Transverse colon (tissue), 4 donors: ENCODE measurements at places on chromosomes 3 and 15. TPM values are rescaled to one million over a fixed set of nuclear protein-coding genes. Genes with fewer than 3 reads are reported as not detected.

B4GALT4 gene
- total RNA-seq, result 27.7 TPM

DNA sequence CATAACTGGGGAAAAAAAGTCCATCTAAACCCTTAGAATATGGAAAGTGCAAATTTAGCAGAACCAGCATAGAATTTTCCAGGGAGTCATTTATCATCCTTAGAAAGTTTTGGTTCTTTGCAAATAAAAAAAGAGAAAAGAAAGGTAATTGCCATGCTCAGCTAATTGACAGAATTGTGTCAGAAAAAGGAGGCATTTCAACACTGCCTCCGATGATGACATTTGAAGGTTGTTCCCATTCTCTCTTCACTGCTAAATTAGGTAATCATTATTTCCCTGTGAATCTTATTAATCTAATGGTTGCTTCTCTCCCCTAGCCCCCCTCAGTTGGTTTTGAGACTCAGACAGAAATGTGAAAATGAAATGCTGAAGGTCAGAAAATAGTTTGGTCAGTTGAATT lies 139.2 kb downstream of the PDCD6IP start:
- no peaks in the 10 kb centered on the region for H3K27me3 ChIP-seq
- DNase-seq, result no peak
- no peaks in the 10 kb centered on the region for H3K4me1 ChIP-seq
- H3K4me3 ChIP-seq, result no peak overlapping the region

CPNE9 gene
- not detected for total RNA-seq

GOLGA8J gene
- not detected for total RNA-seq

GRCh38 chr15:52295421-52296001 lies at the start of gene MYO5C:
Gene MYO5C, minus strand, starts transcription at chr15:52295804. Its CDS starts 168 bp downstream, at chr15:52295636.
- peak within 1 kb of the TSS; percentile 65 for H3K4me3 ChIP-seq
- no peaks in the 10 kb centered on the region for H3K36me3 ChIP-seq
- H3K4me1 ChIP-seq, result peaks cover 17% of the 10 kb centered on the region
- peak; percentile 91 for DNase-seq
- H3K27me3 ChIP-seq, result peaks cover 27% of the 10 kb centered on the region

GRCh38 chr15:46344115-46344724 lies 709.4 kb downstream of the SQOR start:
- H3K27ac ChIP-seq, result no peak overlapping the region
- no peak for DNase-seq
- no peaks in the 10 kb centered on the region for H3K27me3 ChIP-seq

CLEC3B gene
- 6.0 TPM for total RNA-seq

GRM2 gene
- not detected for total RNA-seq

- no peaks in the 10 kb centered on the region for H3K27me3 ChIP-seq
- no peak overlapping the region for H3K27ac ChIP-seq
- H3K36me3 ChIP-seq, result no peaks in the 10 kb centered on the region
- H3K4me1 ChIP-seq, result peaks cover 9% of the 10 kb centered on the region
- H3K4me3 ChIP-seq, result no peak overlapping the region
- DNase-seq, result no peak
These were observed 35.4 kb upstream of the TCF12 start for GRCh38 chr15:56883088-56883487.

GRCh38 chr15:74373731-74374647 lies 6.5 kb upstream of the CYP11A1 start:
- peaks cover 14% of the 10 kb centered on the region for H3K4me1 ChIP-seq
- peak overlapping the region; percentile 42 for H3K4me3 ChIP-seq
- H3K36me3 ChIP-seq, result no peaks in the 10 kb centered on the region
- H3K27ac ChIP-seq, result peak overlapping the region; percentile 53

GRCh38 chr3:55526332-55527030 lies 39.4 kb upstream of the WNT5A start:
- no peaks in the 10 kb centered on the region for H3K36me3 ChIP-seq
- no peak for DNase-seq
- peaks cover 6% of the 10 kb centered on the region for H3K4me1 ChIP-seq
- H3K27ac ChIP-seq, result no peak overlapping the region
- H3K27me3 ChIP-seq, result no peaks in the 10 kb centered on the region

DNA sequence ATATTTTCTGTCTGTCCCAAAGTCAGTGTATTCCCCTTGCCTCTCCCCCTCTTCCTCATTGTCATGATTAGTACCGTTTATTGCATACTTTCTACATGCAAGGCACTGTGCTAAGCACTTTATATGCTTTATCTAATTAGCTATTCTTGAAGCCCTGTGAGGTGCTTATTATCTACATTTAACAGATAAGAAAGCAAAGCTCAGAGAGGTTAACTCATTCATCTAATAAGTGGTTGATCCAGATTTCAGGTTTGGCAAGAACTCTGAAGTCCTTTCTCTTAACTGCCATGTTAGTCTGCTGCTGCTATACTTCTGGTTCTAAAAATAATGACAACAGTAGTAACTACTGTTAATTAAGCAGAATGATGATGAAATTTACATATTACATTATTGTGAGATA lies 13.5 kb downstream of the IQGAP1 start:
- peaks cover 96% of the 10 kb centered on the region for H3K4me1 ChIP-seq
- H3K4me3 ChIP-seq, result peak overlapping the region; percentile 15
- H3K27me3 ChIP-seq, result no peaks in the 10 kb centered on the region
- H3K36me3 ChIP-seq, result no peaks in the 10 kb centered on the region

DNA sequence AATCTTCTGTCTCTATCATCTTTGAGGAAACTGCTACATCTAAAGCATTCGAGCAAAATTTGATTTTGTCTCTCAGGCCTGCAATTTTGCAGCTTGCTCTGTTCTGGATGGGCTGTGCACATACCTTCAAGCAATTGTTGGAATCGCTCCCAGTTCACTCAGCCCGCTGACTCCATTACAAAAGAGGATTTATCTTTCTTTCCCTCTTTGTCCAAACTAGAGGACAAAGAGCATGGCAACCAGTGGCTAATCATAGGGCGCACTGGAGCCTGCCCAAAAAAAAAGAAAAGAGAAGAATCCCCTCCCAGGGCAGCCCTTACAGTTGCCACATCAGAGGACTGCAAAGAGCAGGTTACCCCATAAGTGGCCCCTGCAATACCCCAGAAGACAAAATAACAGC lies 49.0 kb upstream of the DUT start:
- no peaks in the 10 kb centered on the region for H3K4me1 ChIP-seq
- H3K27me3 ChIP-seq, result no peaks in the 10 kb centered on the region
- DNase-seq, result no peak

DNA sequence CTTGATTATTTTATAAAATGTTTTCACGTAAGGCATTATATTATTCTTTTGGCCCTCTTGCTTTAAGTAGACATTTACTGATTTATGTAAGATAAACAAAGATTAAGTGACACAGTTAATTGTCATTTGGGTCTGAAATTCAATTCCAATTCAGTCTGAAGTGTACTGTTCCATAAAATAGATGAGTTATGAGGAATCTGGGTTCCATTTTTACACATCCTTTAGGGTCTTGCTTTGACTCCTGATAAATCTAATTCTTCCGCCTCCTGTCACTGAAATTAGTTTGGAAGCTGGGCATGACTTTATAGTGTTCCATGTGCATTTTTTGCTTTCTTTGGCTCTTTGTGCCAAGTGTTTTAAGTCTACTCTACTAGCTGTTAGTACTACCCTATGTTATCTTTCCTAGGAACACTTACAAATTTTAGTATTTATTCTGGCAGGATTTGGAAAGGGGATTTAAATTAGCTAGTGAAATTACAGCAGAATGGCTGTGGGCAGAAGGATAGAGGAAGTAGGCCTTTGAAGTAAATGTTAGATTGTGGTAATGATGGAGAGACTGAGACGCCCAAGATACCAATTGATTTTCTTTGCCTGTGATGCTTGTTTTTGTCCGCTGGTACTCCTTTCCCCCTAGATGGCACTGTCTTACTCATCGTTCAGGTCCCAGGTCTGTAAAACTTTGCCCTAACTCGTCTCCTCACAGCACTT lies 14.3 kb downstream of the ARL8B start:
- H3K4me1 ChIP-seq, result peaks cover 21% of the 10 kb centered on the region
- no peak for DNase-seq
- no peak overlapping the region for H3K27ac ChIP-seq

DNA sequence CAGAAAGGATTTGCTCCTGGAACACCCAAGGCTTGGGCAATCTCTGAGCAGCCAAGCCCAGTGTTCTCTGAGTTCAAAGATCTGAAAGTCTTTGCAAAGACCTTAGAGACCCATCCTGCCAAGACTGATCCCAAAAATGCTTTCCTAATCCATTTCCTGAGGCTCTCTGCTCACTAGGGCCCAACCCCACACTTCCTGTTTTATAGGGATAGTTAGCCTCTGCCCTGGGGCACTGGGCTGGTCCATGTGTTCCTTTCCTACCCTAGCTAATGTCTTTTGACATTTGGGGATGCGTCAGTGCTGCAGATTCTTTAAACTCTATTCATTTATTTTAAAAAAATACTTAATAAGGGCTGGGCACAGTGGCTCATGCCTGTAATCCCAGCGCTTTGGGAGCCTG lies 372.7 kb downstream of the ROBO2 start:
- no peak overlapping the region for H3K4me3 ChIP-seq
- no peaks in the 10 kb centered on the region for H3K4me1 ChIP-seq
- DNase-seq, result no peak
- no peak overlapping the region for H3K27ac ChIP-seq
- H3K36me3 ChIP-seq, result no peaks in the 10 kb centered on the region

DNA sequence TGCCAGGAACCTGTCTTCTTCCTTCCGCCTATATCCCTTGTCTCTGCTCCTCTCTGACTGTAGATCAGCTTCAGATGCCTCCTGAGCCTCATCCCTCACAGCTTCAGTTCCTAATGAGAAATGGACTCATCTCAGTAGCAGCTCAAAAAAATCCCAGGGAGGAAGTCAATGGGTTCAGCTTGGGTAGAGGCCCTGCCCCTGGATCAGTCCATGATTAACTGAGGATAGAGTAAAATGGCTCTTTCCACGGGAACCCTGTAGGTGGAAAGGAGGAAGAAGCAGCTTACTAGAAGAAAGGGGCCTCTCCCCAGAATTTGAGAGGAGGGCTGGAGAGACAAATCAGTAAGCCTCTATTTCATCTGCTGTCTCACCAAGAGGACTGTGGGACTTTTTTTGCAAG lies 26.9 kb upstream of the HCN4 start:
- H3K27me3 ChIP-seq, result peaks cover 16% of the 10 kb centered on the region
- H3K27ac ChIP-seq, result no peak overlapping the region
- no peaks in the 10 kb centered on the region for H3K36me3 ChIP-seq
- DNase-seq, result no peak
- H3K4me1 ChIP-seq, result no peaks in the 10 kb centered on the region
- no peak overlapping the region for H3K4me3 ChIP-seq

- no peak overlapping the region for H3K4me3 ChIP-seq
- H3K27ac ChIP-seq, result no peak overlapping the region
- no peaks in the 10 kb centered on the region for H3K27me3 ChIP-seq
These were observed 101.9 kb upstream of the KCNH8 start for GRCh38 chr3:19046440-19046839.

DNA sequence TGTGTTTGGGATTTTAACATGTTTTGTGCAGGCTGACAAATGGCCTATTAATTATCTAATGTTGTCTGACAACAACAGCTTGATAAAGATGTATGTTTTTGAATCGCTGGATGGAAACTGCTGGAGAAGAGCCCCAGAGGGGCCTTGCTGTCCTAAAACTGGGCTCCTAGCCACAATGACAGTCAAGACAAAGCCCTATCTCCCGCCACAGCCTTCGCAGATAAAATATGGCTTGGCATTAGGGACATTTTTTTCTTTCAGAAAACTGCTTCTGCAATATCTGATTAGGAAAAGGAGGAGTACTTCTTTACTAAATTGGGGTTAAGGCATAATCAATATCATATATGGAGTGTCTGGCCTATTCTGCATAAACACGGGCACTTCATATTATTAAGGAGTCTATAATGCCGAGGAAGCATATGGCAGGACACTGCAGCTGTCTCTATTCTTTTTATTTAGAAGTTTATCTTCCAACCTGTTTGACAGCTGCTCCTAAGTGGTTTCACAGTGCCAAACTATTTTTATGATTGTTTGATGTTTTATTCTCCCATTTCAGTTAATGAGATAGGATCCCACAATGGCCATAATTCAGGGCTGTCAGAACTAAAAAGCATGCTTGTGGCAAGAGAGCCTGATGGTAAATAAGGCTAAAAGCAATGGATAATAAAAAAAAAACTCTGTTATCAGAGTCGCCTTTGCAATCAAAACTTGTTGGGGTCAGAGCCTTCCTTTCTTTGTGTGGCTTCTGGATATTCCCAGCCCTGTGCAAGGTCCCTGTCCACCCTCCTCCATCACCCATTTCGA lies 210.1 kb downstream of the MECOM start:
- H3K36me3 ChIP-seq, result no peaks in the 10 kb centered on the region
- no peaks in the 10 kb centered on the region for H3K27me3 ChIP-seq
- H3K4me1 ChIP-seq, result no peaks in the 10 kb centered on the region
- DNase-seq, result no peak

TM6SF1 gene
- not detected for total RNA-seq

GRCh38 chr15:70708839-70709238 lies 54.5 kb downstream of the UACA start:
- no peak overlapping the region for H3K4me3 ChIP-seq
- H3K4me1 ChIP-seq, result peaks cover 6% of the 10 kb centered on the region
- H3K36me3 ChIP-seq, result no peaks in the 10 kb centered on the region
- H3K27me3 ChIP-seq, result no peaks in the 10 kb centered on the region

SV2B gene
- total RNA-seq, result 2.5 TPM

NTRK3 gene
- 2.8 TPM for total RNA-seq

GRCh38 chr3:131688370-131688769 lies 185.6 kb upstream of the MRPL3 start:
- H3K4me1 ChIP-seq, result no peaks in the 10 kb centered on the region
- no peaks in the 10 kb centered on the region for H3K36me3 ChIP-seq
- no peaks in the 10 kb centered on the region for H3K27me3 ChIP-seq
- DNase-seq, result no peak
- no peak overlapping the region for H3K4me3 ChIP-seq
- no peak overlapping the region for H3K27ac ChIP-seq

- H3K36me3 ChIP-seq, result no peaks in the 10 kb centered on the region
- no peak overlapping the region for H3K27ac ChIP-seq
- no peaks in the 10 kb centered on the region for H3K4me1 ChIP-seq
- peaks cover 50% of the 10 kb centered on the region for H3K27me3 ChIP-seq
- DNase-seq, result peak; percentile 69
- H3K4me3 ChIP-seq, result no peak overlapping the region
These were observed 5.4 kb upstream of the ALDH1A2 start for GRCh38 chr15:58070801-58071418.

KIF23 gene
- 11.5 TPM for total RNA-seq

DNA sequence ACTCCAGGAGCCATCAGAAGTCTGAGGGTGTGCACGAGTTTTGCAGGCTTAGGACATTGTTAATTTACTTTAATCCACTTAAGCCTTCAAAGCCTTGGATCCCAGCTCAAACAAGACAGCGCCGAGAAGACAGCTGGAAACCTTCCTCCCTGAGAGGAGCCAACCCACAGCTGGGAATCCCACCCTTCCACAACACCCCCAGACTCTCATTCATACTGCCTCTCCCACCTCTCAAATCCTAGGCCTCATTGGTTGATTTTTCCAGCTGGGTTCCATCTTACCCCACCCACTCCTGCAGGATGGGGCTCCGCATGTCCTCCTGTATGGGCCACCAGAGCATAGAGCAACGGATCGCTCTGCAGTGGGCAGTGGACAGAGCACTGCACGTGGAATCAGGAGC lies 80.4 kb downstream of the SEMA5B start:
- no peaks in the 10 kb centered on the region for H3K27me3 ChIP-seq
- H3K4me1 ChIP-seq, result peaks cover 3% of the 10 kb centered on the region
- no peak overlapping the region for H3K4me3 ChIP-seq
- no peak for DNase-seq

EPHB1 gene
- total RNA-seq, result 1.00 TPM

- no peaks in the 10 kb centered on the region for H3K4me1 ChIP-seq
- H3K27me3 ChIP-seq, result peaks cover 7% of the 10 kb centered on the region
- no peak overlapping the region for H3K4me3 ChIP-seq
These were observed 52.2 kb downstream of the AQP9 start for GRCh38 chr15:58190419-58190818.

MED12L gene
- under 0.01 TPM for total RNA-seq
